AG09309 (cell line): ENCODE measurements at places on chromosomes 2 and 18.

GRCh38 chr2:59896499-59897245 is 656.8 kb downstream of the BCL11A start:
- DNase-seq: no peak

DNA sequence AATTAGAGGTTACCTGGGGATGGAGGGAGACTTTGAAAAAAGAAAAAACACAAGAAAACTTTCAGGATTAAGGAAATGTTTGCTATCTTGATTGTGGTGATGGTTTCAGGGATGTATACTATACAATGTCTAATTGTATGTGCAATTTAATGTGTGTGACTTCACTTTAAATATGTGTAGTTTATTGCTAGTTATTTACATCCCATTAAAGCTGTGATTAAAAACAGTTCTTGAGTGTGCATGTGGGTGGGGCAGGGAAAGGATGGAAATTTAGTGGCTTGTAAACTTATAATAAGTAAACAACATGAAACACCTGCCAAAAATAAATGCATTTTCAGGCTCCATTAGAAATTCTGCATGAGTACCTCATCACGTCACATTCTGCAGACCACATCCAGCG is 167.0 kb downstream of the MYO5B start:
- DNase-seq: no peak

- DNase-seq: no peak
Observed at GRCh38 chr2:109062859-109063700, 65.9 kb upstream of the SH3RF3 start.

- no peak for DNase-seq
Observed at GRCh38 chr2:46411245-46411641, 68.1 kb upstream of the TMEM247 start.

DNA sequence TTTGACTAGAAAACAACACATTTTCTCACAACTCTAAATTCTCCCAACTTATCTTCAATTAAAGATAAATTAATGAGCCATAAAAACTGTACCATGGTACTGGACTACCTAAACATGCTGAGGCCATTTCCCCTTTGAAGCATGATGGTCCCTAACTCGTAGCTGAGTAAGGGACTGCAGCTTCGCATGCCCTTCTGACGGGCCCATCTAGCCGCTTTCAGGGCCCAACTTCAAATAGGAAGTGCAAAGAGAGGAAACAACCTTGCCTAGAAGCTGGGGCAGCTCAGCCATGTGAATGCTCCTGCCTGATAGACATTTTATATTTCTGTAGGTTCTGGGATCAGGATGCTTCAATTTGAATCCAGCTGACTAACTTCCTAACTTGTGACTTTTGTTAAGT is 72.4 kb downstream of the ZEB2 start:
- no peak for DNase-seq

DNA sequence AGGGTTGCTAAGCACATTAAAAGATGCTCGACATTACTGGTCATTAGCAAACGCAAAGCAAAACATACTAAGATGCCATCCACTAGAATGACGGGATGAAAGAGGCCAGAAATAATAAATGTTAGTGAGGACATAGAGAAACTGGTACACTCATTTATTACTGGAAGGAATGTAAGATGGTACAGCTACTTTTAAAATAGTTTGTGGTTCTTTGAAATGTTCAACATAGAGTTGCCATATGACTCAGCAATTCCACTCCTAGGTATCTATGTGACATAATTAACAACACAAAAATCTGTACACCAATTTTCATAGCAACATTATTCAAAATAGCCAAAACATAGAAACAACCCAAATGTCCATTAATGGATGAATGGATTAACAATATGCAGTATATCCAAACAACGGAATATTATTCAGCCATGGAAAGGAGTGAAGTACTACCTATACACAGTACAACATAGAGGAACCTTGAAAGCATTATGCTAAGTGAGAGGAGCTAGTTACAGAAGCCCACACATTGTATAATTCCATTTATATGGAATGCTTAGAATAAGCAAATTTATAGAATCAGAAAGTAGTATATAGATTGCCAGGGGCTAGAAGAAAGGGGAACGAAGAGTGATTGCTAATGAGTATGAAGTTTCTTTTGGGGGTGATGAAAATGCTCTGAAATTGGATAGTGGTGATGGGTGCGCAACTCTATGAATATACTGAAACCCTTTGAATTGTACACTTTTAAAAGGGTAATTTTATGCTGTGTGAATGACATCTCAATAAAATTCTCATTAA is 61.9 kb upstream of the IL1R1 start:
- DNase-seq: no peak

- no peak for DNase-seq
Observed at GRCh38 chr2:134287323-134287722, 33.5 kb downstream of the MGAT5 start.

- no peak for DNase-seq
Observed at GRCh38 chr18:21490748-21491147, 109.8 kb downstream of the ESCO1 start.

DNA sequence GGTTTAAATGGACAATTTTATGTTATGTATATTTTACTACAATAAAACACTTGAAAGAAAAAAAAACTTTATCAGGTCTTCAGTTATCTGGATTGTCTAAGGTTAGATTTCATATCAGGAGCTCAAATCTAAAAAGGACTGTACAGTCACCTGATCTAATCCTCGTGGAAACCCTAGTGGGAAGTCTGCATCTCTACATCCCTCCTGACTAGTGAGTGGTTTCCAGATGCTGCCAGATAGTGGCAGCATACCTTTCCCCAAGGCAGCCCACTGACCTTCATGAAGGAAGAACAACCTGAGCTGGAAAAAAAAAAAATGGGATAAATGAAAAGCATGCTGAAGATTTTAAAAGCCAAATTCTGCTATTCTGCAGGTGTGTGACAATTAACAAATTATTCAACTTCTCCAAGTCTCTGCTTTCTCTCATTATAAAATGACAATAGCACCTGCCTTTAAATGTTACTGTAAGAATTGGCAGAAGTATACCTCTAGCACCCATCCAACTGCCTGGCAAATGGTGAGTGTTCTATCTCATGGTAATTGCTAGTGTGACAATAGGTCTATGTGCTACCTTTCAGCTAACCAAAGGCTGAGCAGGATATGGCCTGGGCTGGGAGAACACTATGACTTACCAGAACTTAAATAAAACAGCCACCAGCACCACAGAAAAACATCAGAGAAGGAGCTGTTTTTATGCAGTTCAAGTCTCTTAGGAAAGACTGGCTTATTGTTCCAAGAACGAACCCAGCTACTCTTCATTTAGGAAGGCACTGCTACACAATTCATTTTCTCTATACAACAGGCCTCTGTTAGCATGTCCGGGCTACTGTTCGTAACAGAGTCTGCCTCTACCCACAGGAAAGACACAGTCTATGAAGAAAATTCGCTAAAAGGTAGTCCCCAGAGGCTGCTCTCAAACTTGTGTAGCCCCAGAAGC is 8.6 kb downstream of the CLASP1 start:
- no peak for DNase-seq

DNA sequence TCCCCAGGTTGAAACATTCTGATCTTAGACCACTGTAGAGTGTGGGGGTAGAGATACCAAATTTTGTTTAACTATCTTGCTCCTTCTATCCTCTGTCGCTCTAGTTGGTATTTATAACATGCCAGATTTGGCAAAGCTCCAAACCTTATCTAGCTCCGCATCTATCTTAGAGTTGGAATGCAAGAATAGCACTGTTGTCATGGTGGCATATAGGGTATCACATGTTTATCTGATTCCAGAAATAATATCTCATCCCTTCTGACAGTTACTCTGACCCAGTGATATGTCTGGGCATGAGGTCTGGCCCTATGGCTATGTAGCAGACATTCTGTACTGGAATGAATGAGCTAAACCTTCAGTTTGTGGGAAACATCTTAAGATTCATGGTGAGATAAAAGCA is 51.7 kb downstream of the CABYR start:
- DNase-seq: no peak

GRCh38 chr2:160417745-160418397 is 75.7 kb downstream of the RBMS1 start:
- peak; percentile 96 for DNase-seq

DNA sequence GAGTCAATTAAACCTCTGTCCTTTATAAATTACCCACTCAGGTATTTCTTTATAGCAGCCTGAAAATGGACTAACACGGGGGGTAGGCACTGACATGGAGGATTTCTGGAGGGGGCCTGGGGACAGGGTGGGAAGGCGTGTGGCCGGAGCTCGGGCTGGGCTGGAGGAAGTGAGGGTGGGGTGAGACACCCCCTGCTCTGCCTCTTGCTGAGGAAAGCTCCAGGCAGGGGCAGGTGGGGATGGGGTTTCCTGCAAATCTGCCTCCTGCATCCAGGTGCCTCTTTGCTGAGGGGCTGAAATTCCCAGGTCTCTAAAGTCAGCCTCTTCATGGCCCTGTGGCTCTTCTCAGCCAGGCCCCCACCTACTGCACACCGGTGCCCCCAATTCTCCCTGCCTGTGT is 25.7 kb upstream of the OTOS start:
- DNase-seq: no peak

DNA sequence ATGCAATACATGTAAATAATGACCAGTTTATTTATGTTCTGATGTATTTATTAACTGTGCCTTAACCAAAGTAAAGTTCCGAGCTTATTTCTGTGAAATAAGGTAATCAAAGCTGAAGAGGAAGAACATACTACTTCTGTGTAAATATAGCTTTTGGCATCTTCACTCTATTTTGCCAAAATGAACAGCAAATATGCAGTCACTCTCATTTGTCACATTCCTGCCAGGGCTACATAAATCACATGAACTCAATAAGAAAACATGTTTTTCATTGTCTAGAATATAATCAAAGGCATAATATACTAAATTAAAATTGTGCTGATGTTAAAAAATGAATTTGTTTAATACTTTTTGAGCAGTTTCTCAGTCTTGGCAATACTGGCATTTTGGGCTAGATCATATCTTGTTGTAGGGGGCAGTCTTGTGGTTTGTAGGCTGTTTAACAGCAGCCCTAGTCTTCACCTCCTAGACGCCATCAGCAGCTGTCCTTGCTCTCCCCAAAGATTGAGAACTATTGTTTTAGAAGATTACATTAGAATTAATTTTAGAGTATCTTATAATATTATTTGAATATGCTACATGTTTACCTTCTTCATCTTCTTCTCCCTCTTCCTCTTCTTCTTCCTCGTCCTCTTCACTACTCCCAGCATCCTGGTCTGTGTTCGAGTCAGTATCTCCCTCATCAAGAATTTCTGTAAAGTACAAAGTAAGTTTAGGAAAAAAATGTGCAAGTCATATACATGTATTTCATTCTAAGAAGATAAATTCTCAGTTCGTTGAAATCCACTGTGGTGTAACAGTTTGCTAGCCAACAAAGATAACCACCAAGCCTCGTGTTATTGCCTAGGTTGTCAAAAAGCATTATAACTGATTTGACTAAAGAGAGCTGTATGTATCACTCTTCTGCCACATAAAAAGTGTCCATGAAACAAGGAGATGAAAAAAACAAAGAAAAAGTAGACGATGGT is 41.5 kb downstream of the CWC22 start:
- DNase-seq: no peak
